Liver (tissue), 10 donors: ENCODE measurements at places on chromosomes 4 and X. TPM values are rescaled to one million over a fixed set of nuclear protein-coding genes. Genes with fewer than 3 reads are reported as not detected.

DNA sequence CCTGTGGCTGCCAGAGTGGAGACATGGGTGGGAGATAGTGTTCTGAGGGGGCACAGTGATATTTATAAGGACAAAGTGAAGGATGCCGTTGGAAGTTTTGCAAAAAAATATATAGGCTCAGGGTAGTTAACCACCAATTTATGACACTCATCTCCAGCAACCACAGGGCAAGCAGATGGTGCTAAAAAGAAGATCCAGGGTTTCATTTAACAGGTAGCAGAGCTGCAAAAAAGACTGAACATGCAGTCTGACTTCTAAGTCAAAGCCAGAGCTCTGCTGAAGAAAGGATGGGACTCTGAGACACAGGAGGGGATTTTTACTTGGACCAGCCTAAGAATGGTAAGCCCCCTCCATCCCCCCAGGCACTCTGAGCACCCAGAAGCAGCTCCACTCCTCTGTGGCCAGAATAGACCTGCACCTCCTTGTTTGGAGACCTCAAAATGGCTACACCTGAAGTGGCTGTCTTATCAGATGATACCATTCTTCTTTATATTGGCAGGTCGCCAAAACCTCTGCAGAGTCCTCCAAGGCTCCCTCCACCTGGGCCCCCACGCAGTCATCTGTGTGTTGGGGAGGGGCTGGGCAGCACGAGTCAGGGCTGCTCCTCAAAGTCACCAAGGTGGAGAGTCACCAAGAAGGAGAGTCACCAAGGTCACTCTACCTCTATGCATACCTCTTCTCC, 161.4 kb upstream of the FAM9B start:
- DNase-seq = no peak

DNA sequence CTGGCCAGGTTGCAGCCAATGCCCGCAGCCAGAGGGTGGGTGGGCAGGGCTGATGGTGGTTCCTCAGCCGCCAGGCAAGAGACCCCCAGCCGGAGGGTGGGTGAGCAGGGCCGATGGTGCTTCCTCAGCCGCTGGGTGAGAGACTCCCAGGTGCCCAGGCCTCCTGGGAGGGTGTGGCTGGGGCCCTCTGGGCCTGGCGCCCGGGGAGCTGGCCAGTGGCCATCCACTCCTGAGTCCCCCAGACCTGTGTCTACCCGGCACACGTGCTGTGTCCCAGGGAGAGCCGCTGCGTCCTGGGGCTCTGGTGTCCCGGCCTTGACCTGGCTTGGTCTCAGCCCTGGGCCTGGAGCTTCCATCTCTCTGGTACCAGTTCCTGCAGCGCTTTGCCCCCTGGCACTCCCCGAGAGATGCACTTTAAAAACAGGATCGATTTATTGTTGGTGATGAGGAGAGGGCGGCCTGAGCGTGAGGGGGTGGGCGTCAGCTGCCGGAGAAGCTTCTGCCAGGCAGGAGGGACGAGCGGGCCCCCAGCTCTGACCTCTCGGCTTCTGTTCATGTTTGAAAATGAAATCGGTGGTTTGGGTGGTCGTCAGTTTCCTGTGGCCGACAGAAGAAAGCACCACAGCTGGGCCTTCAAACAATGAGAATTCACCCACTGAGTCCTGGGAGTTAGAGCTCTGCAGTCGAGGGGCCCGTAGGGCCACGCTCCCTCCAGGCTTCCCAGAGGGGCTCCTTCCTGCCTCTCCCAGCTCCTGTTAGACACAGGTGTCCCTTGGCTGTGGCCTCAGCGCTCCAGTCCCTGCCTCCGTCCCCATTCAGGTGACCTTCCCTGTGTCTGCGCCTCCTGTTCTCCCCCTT, 6.5 kb downstream of the DOK7 start:
- no peak for DNase-seq

GRCh38 chr4:32061916-32062315, 1341.7 kb downstream of the PCDH7 start:
- no peak for DNase-seq

DNA sequence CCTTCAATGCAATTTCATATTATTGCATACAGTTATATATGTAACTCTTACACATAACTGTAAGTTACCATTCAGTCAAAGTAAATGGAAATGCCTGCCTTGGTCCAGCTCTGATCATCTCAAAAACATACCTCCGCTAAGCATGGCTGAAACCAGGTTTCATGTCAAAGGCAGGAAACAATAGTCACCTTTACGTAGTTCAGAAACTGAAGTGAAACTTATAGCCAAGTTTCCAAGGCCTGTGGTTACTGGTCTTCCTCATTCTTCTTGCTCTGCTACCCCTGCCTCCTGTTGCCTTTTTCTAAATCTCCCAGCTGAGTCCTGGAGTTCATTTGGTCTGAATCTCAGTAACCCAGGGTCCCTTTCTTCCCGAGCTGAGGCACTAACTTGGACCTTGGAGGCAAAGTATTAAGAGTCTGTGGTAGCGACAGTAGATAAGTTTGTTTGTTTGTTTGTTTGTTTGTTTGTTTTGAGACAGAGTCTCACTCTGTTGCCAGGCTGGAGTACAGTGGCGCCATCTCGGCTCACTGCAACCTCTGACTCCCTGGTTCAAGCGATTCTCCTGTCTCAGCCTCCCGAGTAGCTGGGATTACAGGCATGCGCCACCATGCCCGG, 30.8 kb downstream of the DAPP1 start:
- no peak for DNase-seq

The LNX1 gene
- polyA plus RNA-seq = 1.5 TPM

- DNase-seq = no peak
These were observed 155.8 kb downstream of the RPA4 start for GRCh38 chrX:97039363-97040029.

- no peak for DNase-seq
These were observed 38.8 kb downstream of the BTC start for GRCh38 chr4:74755486-74755885.

The CPEB2 gene
- polyA plus RNA-seq = 4.2 TPM

DNA sequence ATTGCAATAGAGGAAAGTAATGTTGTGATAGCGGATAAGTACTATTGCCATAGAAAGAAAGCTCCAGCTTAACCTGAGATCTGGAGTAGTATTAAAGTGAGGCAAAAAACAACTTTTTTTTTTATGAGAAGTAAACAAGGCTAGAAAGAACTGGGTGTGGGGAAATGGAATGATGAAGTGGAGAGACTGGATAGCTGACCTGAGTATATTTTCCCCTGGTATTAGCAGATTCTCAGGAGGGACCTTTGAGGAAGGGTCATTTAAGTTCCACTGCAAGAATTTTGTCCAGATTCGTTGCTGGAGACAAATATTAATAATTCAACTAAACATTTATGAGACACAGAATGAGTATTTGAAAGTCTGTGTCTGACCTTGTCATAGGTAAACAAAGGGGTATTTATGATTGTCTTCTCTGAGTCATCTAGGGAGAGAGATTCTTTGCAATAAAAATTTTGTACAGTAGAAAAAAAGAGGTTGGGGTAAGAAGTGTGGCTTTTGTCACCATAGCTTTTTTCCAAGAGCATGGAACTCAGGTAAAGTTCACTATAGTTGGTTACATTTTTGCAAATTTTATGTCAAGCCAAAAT, 2095.9 kb downstream of the ARAP2 start:
- DNase-seq = no peak

GRCh38 chr4:146049802-146050201, 111.2 kb upstream of the ZNF827 start:
- DNase-seq = no peak

The PDLIM3 gene
- 5.7 TPM for polyA plus RNA-seq

- DNase-seq = no peak
These were observed 170.4 kb downstream of the SMIM20 start for GRCh38 chr4:26084414-26084813.

The BCAP31 gene
- polyA plus RNA-seq = 158 TPM

The SOD3 gene
- 8.1 TPM for polyA plus RNA-seq

DNA sequence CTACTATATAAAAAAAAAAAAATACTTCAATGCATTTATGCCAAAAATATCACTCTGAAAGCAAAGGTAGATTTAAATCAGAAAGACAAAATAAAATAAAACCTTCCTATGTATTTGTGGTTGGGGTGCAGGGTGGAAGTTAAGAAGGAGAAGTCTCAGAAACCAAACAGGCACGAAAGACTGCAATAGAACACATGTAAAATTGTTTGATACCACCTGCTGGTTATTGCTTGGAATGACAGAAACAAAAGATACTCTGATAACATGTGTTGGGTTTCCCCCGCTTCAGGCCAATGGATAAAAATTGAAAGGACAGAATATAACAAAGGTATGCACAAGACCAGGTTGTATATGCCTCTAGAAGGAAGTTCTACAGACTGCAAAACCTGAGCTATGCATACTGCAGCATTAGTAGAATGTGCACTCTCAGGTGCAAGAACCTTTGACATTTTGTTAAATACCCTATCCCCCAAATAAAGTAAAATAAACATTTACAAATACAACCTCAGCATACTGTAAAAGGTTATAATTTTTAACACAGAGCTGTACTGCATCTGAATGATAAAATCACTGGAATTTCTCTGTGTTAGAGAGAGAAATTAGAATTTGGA, 118.8 kb downstream of the GABRA2 start:
- DNase-seq = no peak

DNA sequence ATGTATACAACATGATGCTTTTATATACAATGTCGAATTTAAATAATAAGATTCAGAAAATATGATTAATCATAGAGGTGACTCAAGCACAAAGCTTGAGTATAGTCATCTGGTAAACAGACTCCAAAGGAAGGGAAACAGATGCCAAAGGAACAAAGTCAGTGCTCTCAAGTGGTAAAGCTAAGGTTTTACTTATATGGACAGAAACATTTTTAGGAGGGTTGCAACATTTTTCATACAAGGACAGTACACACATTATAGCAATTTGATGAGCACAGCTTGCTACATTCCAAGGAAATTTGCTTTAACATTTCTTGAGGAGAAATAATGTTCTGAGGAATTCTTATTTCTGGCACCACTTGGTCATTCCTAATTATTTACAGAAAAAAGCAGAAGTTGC, 333.4 kb upstream of the AADAT start:
- DNase-seq = no peak

The ZCCHC18 gene
- polyA plus RNA-seq = not detected

DNA sequence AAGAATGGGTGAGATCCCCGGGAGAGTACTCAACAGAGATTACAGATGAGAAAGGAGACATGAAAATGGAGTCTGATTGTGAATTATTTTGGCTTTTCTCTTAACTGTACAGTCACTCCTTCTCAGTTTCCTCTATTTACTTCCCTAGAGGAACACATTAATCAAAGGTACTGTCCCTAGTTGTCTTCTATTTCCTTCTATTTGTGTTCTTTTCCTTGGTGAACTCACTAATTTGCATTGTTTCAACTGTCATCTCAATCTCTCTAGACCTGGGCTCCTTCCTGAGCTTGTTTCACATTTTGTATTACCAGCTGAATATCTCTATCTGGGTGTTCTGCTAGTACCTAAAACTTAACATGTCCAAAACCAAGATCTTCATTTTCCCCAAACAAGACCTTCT, 59.8 kb downstream of the ABCB7 start:
- DNase-seq = no peak

The LDB2 gene
- polyA plus RNA-seq = 14.8 TPM

- DNase-seq = no peak
These were observed 542.8 kb downstream of the GALNTL6 start for GRCh38 chr4:172356016-172356415.
